ENCODE measurements at places on chromosomes 16 and 17.

DNA sequence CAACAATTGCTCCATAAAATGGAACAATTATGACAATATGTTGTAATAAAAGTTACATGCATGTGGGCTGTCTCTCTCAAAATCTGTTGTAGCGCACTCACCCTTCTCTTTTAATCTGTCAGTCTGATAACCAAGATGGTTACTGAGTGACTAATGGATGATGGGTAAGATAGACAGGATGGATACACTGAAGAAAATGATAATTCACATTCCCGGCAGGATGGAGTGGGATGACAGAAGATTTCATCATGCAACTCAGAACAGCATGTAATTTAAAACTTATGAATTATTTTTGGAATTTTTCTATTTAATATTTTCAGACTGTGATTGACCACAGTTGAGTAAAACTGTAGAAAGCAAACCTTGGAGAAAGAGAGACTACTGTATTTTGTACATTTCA is 30.5 kb downstream of the CDH13 start:
- DNase-seq: no peak

GRCh38 chr17:77497578-77497934 is 356.8 kb downstream of the SEC14L1 start:
- DNase-seq: no peak

GRCh38 chr17:29757788-29758187 is 135.1 kb upstream of the CORO6 start:
- no peak for DNase-seq

GRCh38 chr17:82232322-82232820 is 3.5 kb downstream of the SLC16A3 start:
- DNase-seq: no peak

- no peak for DNase-seq
These were observed 33.9 kb downstream of the COTL1 start for GRCh38 chr16:84583995-84584394.

DNA sequence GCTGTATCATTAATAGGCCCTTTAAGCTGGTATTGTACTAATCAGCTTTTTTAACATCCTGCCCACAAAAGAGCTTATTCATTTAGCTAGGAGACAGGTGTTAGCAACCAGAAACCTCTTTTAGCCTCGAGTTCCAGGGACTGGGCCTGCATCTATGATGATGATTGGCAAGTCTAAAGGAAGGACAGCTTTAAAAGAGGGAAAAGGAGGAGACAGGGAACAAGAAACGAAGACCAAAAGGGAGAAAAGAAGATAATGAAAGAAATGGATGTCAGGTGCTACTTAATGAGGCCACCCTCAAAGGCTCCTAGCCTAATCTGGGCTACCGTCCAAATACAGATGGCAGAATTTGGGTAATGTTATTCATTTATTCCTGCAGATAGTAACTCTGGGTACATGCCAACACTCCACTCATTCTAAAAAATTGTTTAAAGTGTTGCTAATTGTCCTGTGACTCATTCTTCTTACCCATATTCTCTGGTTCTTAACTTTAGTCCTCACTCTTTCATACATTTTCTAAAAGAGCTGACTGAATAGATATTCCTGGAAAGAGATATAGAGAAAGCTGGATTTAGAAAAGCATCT is 18.7 kb upstream of the RFFL start:
- DNase-seq: no peak

GRCh38 chr16:88792078-88792550 is 7.1 kb upstream of the PIEZO1 start:
- no peak for DNase-seq

DNA sequence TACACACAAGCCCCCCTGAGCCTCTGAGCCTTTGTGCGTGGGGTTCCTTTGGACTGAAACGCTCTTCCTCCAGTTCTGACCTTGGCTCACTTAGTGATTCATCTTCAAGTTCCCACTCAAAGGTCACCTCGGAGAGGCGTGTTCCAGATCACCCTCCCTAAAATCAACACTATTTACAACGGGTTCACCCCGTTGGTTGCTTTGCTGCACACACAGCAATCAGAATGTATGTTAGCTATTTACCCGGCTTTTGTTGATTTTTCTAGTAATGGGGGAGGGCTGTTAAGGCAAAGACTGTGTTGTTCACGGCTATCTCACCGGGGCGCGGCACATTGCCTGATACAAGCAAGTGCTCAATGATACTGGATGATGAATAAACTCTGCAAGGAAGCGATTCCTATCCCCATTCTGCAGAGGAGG is 977 bp downstream of the NAGPA start:
- no peak for DNase-seq

DNA sequence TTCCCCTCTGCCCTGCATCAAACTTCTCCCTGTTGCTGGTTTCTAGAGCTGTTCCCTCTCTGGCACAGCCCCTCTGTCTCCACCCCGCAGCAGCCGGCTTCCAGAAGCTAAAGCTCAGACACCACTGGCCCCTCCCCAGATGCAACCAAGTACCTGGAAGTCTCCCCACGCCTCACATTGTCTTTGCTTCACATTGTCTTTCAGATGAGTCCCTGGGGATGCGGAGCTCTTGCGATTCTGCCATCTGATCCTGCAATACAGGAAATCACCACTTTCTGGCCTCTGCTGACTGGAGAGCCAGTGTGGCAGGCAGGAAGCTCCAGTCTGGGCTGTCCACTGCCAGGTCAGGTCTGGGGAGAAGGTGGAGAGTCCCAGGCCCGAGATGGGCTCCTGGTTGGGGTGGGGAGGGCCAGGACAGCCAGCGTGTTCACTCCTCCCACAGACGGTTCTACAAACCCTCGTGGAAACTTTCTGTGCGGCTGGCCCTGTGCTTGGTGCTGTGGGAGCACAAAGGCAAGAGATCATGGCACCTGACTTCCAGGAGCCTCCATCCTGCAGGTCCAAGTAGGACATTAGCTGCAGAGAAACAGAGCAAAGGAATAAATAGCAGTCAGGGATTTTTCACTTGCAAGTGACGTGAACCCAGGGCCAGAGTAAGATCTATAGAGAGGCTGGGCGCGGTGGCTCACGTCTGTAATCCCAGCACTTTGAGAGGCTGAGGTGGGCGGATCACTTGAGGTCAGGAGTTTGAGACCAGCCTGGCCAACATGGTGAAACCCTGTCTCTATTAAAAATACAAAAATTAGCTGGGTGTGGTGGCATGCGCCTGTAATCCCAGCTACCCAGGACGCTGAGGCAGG is 47.9 kb upstream of the MAP3K14 start:
- DNase-seq: no peak

- DNase-seq: peak; percentile 78
These were observed 4.3 kb downstream of the KAT2A start for GRCh38 chr17:42116705-42117396.

- no peak for DNase-seq
These were observed 9.2 kb downstream of the NACA2 start for GRCh38 chr17:61581611-61582349.

GRCh38 chr17:71252436-71252835 is 868.4 kb upstream of the SOX9 start:
- DNase-seq: no peak

- DNase-seq: no peak
These were observed 10.3 kb upstream of the ZFHX3 start for GRCh38 chr16:73058221-73058615.

DNA sequence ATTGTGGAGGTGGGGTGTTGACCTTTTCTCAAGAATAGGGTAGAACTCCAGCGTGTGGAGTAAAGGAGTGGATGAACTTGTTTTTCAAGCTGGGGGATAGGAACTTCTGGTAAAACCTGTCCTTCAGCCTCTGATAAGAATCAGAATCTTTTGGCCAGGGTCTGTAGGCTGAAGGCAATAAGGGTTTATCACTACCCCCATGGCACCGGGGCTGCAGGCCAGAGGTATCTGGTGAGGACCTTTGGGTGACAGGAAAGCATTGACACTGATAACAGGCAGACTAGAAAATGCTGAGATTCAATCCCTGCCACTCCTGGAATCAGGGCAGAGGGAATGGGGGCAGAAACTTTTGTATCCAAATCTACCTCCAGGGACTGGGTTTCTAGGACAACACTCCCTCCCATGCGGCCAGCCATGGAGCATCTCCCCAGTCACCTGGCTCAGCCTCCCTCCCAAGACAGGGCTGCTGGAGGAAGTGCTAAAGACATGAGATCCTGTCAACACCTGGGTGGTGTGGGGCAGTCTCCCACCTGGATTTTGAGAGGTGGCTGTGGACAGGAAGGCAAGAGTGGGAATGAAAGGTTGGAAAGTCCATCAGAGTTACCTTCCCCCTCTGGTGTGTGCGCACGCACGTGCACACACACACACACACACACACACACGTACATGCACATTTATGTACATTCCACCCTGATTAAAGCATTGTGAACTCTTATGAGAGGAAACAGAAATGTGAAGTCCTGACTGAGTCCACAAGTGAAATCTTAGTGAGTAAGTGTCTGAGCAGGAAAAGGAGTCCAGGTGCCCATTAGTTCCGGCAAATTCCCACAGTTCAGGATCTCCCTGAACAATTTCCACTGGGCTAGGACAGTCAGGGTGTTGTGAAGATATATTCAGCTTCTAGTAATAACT is 53.1 kb upstream of the MARCHF10 start:
- DNase-seq: no peak

All from stimulated activated CD4-positive, alpha-beta T cell treated with anti-CD3 and anti-CD28 coated beads, Interleukin-15, amount 100 ng/mL, for 48 hours (primary cell).